Dermis blood vessel endothelial cell (primary cell): ENCODE measurements at places on chromosomes 1 and 21. TPM values are rescaled to one million over a fixed set of nuclear protein-coding genes. Genes with fewer than 3 reads are reported as not detected.

GRCh38 chr1:171833091-171833825, 8.0 kb upstream of the DNM3 start:
- no peak for DNase-seq

The TMEM51 gene
- total RNA-seq = 10.0 and 10.2 TPM in 2 replicates

DNA sequence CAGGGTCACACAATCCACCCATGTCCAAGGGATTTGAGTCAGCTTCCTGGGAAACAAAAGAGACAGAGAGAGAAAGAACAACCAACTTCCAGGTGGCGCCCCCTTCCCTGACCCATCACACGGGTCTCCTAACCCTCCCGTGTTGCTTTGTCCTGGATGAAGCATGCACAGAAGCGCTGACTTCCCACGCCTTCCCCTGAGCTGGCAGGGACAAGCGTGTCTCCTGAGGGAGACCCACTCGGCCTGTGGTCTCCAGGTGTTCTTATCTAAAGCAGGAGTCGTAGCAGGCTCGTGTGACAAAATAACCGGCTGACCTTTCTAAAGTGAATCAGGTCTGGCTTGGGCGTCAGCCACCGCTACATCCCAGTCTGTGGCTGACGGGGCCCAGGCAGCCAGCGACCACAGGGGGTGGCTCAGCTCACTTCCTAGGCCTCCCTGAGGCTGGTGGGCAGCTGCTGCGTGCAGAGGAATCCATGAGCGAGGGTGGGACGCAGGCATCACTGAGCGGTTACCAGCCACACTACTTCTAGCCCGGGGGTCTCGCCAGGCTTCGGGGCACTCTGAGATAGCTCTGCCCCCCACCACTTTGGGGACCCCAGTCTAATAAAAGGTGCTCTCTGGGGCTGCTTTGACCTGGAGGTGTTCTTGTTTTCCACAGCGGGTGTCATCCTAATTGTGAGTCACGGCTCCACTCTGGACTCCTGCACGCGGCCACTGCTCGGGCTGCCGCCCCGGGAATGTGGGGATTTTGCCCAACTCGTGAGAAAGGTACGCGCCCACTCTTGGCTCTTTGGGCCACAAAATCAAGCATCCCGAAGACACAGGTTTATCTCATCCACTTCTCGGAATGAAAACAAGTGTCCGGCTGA, 40.4 kb downstream of the UBASH3A start:
- no peak for DNase-seq

DNA sequence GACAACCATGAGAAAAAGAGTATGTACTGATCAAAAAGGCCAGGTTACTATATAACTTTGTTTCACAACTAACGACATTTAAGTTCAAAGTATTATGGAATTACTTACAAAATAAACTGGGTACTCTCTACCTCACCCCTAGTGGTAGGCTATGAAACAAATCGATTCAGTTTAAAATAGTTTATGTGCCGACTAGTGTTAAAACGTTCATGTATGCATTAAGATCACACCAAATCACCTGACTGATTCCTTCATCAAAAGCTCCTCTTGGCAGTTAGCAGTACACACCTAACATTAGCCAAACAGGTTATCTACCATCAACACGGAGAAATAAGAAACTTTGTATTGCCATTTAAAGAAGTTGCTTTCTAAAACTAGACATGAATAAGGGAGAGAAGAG, 137.1 kb downstream of the AKT3 start:
- DNase-seq = no peak

- DNase-seq = peak; percentile 88
Observed at GRCh38 chr1:227234998-227235405, 83.3 kb downstream of the CDC42BPA start.

The FMN2 gene
- 0.14 and 1.5 TPM in 2 replicates for total RNA-seq

GRCh38 chr1:211155040-211155439, 21.1 kb upstream of the KCNH1 start:
- no peak for DNase-seq

DNA sequence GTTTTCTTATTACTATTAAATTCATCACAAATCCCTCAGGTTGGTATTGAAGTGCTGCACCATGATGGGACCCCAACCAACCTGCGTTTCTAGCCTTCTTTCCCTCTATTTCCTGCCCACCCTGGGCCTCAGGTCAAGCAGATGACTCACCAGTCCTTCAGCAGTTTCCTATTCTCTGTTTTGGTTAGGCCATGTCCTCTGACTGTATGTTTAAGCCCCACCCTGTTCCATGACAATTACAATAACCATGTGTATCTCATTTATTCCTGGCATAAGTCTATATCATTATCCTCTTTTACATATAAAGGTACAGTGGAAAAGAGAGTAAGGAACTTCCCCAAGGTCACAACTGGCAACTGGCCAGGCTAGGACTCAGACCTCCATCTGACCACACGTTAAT, 5.3 kb upstream of the FAM78B start:
- DNase-seq = no peak

- DNase-seq = no peak
Observed at GRCh38 chr1:159949981-159950381, 4.1 kb downstream of the SLAMF9 start.

DNA sequence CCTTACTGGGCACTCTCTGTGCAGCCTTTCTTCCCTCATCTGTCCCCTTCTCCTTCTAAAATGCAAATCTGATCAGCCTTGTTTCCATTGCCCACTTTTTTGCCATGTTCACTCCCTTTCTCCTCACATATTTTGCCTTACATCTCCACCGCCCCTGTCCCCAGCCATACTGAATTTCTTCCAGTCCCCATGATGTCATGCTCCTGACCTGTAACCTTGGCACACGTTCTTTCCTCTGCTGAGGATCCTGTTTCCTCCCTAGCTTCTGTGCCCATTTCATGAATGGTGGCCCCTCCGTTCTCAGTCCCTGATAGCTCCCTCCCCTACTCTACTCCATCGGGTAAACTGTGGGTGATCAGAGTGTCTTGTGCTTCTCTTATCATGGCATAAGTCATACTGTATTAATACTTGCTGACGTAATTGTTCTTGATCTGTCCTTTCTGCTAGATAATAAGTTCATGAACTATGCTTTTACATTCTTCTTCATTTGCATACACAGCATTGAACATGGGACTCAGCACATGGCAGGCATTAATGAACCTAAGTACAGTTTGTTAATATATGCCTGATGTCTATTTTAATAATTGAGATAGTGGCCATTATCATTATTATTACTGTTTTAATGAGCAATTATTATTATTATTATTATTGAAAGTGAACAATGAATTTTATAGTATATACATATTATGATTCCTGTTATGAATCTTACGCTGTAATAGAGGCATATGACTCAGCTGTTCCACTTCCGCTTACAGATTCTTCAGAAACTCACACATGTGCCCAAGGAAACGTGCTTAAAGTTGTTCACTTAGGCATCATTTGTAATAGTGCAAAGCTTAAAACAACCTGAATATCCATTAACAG, 28.5 kb downstream of the MAP3K21 start:
- DNase-seq = peak; percentile 17

DNA sequence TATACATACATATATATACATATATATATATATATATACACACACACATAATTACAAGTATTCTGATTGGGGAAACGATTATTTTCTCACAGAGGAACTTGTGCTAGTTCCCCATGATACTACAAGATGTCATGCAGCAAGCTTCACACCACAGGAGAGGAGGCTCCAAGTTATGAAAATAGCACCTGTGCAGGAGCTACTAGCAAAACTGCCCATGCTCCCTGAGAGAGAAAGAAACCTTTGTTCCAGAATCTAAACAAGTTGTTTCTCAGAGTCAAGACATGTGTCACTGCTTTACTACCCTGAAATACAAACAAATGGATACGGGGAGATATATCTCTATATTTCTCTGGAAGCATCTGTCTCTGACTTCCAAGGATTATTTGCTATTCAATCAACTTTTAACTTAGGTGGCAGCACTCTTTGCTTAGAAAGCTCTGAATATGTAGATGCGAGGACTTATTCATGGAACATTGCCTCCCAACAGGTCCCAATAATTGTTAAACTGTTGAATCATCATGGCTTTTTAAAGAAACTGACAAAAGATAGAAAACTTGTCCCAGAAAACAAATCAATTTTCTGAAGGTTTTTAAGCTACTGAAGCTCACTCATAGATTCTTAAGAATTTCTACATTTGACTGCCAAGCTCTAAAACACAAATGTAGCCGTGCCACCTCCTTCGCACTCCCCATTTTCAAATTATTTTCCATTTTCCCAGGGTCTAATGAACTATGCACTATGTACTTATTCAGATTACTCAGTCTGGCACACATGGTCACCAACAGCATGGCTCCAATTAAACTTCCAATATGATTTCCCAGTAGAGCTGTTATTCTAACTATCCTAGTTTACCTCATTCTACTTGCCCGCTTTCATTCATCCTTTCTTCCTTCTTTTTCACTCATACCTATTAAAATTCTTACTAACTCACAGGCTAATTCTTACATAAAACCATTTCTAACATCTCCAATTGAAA, 929.1 kb downstream of the LTN1 start:
- DNase-seq = no peak

DNA sequence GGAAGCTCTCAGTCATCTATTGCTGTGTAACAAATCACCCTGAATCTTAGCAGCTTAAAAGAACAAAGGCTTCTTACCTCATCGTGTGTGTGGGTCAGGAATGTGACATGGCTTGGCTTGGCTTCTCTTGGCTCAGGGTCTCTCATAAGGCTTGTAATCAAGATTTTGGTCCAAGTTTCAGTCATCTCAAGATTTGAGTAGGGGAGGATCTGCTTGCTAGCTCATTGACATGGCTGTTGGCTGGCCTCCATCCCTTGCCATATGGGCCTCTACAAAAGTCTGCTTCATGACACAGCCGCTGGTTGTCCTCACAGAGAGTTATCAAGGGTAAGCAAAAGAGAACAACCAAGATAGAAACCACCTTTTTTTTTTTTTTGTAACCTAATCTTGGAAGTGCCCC, 207.7 kb downstream of the PTPRC start:
- no peak for DNase-seq

The RNU1-2 gene
- under 0.01 TPM in 2 replicates for total RNA-seq

The TOMM40L gene
- 14.8 and 23.6 TPM in 2 replicates for total RNA-seq

DNA sequence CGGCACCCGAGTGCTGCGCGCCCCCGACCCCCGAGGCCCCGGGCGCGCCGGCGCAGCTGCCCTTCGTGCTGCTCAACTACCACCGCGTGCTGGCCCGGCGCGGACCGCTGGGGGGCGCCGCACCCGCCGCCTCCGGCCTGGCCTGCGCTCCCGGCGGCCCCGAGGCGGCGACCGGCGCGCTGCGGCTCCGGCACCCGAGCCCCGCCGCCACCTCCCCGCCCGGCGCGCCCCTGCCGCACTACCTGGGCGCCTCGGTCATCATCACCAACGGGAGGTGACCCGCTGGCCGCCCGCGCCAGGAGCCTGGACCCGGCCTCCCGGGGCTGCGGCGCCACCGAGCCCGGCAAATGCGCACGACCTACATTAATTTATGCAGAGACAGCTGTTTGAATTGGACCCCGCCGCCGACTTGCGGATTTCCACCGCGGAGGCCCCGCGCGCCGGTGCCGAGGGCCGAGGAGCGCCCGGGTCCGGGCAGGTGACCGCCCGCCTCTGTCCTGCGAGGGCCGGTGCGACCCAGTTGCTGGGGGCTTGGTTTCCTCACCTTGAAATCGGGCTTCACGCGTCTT, 49.0 kb downstream of the SIM2 start:
- peak; percentile 72 for DNase-seq

GRCh38 chr1:61978796-61979195, 215.9 kb upstream of the L1TD1 start:
- no peak for DNase-seq

DNA sequence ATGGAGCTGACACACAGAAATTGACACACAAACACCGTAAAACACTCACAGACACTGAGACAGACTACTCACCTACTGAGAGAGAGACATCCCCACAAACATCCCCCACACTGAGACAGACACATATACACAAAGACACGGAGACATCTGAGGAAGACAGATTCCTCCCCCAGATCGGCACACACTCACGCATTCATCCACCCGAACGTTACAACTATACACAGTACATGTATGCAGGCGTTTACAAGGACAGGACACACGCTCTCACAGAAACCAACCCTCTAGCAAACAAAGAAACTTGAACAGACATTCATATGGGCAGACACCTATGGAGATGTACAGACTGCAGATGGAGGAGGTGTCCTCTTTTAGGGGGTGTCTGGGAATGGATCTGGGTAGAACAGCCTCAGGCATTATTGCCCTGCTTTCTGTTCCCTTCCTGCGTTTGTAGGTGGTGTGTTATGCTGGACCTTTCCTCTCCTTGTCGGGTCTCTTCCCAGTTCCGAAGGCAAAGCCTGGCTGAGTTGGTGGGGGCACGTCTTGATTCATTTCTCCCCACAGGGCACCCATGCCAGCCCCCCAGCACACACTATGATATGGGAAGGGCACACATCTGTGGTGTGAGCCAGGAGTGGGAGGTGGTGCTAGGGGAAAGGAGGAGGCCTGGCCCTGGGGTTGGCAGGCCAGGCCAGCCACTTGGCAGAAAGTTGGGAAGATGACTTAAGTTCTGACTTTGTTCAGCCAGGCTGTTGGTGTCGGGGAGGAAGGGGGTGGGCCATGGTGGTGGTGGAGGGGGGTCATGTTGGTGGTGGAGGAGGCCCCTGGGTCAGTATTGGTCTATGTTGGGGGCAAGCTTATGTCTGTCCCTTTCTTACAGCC, 1.5 kb downstream of the KIRREL1 start:
- peak; percentile 42 for DNase-seq

DNA sequence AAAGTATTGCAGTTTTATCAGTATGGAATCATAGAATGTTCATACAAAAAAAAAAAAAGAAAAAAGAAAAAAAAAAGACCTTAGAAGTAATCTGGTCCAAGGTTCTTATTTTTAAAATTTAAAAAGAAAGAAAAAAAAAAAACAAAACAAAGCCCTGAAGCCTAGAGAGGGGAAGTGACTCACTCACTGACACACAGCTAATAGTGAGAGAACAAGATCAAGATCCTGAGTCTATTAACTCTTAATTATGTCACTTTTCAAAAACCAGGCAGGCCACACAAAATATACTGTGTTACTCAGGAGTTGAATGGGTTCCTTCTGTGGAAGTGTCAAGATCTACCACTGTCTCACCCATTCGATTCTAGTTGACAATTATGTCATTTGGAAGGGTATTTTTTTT, 433.9 kb upstream of the DAB1 start:
- DNase-seq = peak; percentile 4

The GJA8 gene
- not detected in 2 replicates for total RNA-seq

The KCNE2 gene
- total RNA-seq = not detected in 2 replicates

The SLC16A4 gene
- total RNA-seq = 1.4 and 1.7 TPM in 2 replicates

- no peak for DNase-seq
Observed at GRCh38 chr1:11188381-11188780, 774 bp upstream of the ANGPTL7 start.

DNA sequence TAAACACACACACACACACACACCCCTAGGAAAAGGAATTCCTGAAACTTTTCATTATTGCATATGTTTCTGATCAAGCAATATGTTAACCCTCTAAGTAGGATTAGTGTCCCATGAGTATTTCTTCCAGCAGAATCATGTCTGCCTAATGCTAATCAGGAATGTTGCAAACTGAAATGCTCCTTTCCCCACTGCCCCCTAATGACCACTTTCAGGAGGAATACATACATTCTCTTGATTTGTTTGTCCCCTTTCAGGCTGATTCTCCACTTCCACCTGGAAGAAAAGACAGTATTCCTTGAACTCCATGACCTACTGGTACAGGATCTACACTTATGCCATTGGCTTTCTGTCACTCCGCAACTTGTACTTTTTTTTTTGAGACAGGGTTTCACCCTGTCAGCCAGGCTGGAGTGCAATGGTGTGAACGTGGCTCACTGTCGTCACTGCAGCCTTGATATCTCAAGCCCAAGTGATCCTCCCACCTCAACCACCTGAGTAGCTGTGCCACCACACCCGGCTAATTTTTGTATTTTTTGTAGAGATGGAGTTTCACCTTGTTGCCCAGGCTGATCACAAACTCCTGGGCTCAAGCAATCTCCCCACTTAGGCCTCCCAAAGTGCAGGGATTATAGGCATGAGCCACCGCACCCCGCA, 56.7 kb downstream of the LRIG2 start:
- no peak for DNase-seq

- DNase-seq = peak; percentile 92
Observed at GRCh38 chr1:9166289-9167235, 37.7 kb upstream of the GPR157 start.
